ENCODE measurements at places on chromosomes 7 and 10.
A peak's percentile ranks its signal among the peaks of the same experiment; 100 is the strongest.

- no peak for DNase-seq
Observed at GRCh38 chr10:92969151-92969550, 91.4 kb upstream of the CYP26C1 start.

GRCh38 chr10:71995887-71996575 lies 31.8 kb downstream of the CHST3 start:
- no peak for DNase-seq

DNA sequence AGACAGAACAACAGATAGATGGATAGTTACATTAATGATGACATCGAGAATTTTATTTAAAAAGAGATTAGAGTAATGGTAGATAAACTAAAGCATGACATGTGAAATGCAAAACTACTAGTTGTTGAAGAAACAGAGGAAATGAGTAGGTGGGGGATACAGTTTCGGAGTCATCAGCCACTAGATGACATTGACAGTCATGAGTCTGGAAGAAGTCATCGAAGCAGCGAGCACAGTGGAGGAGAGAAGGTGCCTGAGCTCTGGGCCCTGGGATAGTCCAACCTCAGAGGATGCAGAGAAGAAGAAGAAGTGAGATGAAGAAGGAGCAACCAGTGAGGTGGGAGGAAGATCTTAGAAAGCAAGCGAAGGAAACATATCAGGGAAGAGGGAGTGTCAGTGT lies 20.2 kb upstream of the SEC61A2 start:
- DNase-seq, result no peak

DNA sequence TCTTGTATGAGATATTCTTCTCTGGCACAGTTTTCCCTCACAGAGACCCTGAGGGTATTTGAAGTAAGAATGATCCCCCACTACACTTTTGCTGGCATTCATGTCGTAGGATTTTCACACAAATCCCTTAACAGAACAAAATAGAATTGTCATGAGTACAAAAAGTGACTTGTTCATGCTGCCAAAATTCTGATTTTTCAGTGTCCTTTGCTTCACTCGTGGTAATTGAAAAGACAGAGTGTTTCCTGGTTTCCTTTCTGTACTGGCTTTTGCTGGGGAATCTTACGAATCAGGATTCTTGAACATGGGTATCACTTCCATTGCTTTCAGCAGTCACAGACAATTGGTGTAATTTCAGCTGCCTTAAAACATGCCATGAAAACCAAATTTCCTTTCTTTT lies 756.3 kb downstream of the REEP3 start:
- no peak for DNase-seq

GRCh38 chr10:31083765-31084184 lies 52.1 kb upstream of the ZNF438 start:
- peak; percentile 19 for DNase-seq

GRCh38 chr7:123637203-123637602 lies 18.5 kb upstream of the LMOD2 start:
- no peak for DNase-seq

- no peak for DNase-seq
Observed at GRCh38 chr10:90304533-90304932, 553.3 kb downstream of the HTR7 start.

DNA sequence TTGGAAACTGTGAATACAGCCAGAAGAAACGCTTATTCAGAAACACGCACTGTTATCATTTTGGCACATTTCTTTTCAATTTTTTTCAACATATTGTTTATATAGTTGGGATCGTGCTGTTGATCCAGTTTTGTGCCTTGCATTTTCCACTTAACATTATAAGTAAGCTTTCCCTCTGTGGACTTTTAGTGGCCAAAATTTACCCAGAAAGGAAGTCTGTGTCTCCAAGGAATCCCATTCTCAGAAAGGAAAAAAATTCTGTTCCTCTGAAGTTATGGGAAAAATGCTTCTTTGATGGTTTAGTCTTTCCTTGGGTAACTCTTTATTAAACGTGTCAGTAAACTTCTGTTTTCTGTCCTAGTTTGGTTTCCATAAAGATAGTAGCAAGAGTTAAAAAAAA lies 280.0 kb downstream of the REEP3 start:
- DNase-seq, result no peak

GRCh38 chr10:125107166-125107949 lies 53.0 kb downstream of the CTBP2 start:
- DNase-seq, result no peak

- DNase-seq, result no peak
Observed at GRCh38 chr10:48609441-48609840, 4.6 kb upstream of the ARHGAP22 start.

- no peak for DNase-seq
Observed at GRCh38 chr10:72673280-72673679, 18.7 kb upstream of the MCU start.

DNA sequence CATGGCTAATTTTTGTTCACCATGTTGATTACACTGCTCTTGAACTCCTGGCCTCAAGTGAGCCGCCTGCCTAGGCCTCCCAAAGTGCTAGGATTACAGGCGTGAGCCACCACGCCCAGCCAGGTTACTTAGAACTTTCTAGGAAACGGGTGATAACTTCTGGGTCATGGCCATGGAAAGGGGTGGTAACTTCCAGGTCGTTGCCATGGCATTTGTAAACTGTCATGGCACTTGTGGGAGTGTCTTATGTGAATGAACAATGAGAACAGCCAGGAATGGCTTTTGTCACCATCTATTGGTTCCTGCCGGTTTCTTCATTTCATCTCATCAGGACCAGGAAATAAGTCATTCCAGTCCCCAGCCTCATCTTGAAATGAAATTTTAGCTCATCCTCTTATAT lies 120.9 kb downstream of the SLC16A9 start:
- no peak for DNase-seq

All from posterior cingulate gyrus (tissue), 11 donors.